ENCODE measurements at places on chromosomes 1 and 21. TPM values are rescaled to one million over a fixed set of nuclear protein-coding genes. Genes with fewer than 3 reads are reported as not detected.

The NES gene
- total RNA-seq = 168 TPM

The SERTAD4 gene
- total RNA-seq = 3.9 TPM

The SPATA17 gene
- total RNA-seq = 0.44 TPM

The MMP23B gene
- total RNA-seq = 13.7 TPM

The RHEX gene
- total RNA-seq = not detected

The S100A14 gene
- total RNA-seq = 0.63 TPM

DNA sequence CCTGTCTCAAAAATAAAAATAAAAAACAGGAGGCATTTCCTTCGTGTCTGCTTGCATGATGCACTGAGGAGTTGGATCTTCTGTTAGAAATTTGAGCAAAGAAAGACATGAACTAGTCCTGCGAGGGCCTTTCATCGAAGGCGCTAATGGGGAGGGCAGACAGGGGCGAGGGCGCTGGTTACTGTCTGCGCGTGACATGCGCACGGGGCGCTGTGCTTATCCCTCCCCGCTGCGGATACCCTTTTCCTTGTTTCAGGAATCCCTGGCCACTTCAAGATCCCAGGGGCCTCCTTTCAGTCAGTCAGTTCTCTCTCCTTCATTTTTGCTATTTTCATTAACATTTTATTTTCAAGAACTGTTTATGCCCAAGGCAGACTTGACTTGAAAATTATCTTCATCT is 545.8 kb downstream of the KIF26B start:
- no peak overlapping the region for H3K4me3 ChIP-seq
- DNase-seq = no peak
- no peak overlapping the region for H3K27ac ChIP-seq
- H3K4me1 ChIP-seq = no peaks in the 10 kb centered on the region
- no peaks in the 10 kb centered on the region for H3K36me3 ChIP-seq

GRCh38 chr1:117059334-117059677 is 820 bp upstream of the TTF2 start:
- H3K27me3 ChIP-seq = no peaks in the 10 kb centered on the region
- no peak for DNase-seq
- peaks cover 8% of the 10 kb centered on the region for H3K36me3 ChIP-seq
- H3K27ac ChIP-seq = peak overlapping the region; percentile 95
- no peak overlapping the region for H3K4me3 ChIP-seq

GRCh38 chr1:153155541-153155940 is 4.9 kb upstream of the SPRR2G start:
- peaks cover 13% of the 10 kb centered on the region for H3K36me3 ChIP-seq
- no peak overlapping the region for H3K27ac ChIP-seq
- H3K4me3 ChIP-seq = no peak overlapping the region
- no peak for DNase-seq
- H3K27me3 ChIP-seq = no peaks in the 10 kb centered on the region

GRCh38 chr1:63984257-63984929 is 210.6 kb downstream of the ROR1 start:
- no peaks in the 10 kb centered on the region for H3K27me3 ChIP-seq
- H3K4me1 ChIP-seq = peaks cover 3% of the 10 kb centered on the region
- H3K27ac ChIP-seq = no peak overlapping the region
- DNase-seq = no peak
- H3K36me3 ChIP-seq = peaks cover 3% of the 10 kb centered on the region

DNA sequence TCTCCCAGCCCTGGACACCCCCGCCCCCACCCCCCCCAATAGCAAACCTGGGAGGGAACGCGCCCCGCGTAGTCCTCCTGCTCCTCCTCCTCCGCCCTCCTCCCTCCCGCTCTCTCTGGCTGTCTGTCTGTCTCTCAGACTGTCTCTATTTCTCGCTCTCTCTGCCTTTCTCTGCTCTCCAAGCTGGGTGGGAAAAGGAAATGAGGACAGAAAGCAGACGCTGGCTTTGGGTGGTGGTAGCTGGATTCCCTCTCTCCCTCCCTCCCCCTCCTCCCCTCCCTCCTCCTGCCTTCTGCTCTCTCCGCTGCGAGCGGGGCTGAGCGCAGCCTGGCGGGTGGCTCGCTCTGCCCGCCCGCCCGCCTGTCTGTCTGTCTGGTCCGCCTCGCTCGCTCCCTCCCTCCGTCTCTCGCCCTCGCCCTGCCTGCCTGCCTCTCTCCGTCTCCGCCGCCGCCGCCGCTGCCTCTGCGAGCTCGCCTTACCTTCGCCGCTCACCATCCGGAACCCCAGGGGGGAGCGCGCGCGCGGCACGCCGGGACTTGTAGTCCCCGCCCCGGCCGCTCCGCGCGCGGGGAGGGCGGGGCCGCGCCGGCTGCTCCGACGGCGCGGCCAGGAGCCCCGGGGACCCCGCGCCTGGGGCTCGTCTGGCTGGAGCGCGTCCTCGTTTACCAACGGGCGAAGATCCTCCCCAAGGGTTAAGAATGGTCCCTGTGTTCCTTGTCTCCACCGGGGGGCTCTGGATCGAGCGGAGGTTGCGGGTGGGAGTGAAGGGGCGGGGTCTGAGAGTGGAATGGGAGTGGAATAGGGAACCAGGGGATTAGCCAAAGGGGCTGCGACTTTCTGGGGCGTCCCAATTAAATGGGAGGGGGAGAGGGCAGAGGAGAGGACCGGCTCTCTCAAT is at the start of gene AHDC1:
Gene AHDC1 (minus strand): TSS at position 464 of the 898 bp plus-strand sequence. CDS start 52,029 bp downstream, outside the sequence.
- no peak within 1 kb of the TSS for H3K27ac ChIP-seq
- H3K4me3 ChIP-seq = peak within 1 kb of the TSS; percentile 90
- no peaks in the 10 kb centered on the region for H3K36me3 ChIP-seq

GRCh38 chr1:59474496-59474895 is 177.6 kb downstream of the FGGY start:
- H3K27me3 ChIP-seq = no peaks in the 10 kb centered on the region
- no peak overlapping the region for H3K4me3 ChIP-seq
- DNase-seq = no peak

- H3K4me1 ChIP-seq = peaks cover 4% of the 10 kb centered on the region
- peaks cover 39% of the 10 kb centered on the region for H3K36me3 ChIP-seq
- no peak overlapping the region for H3K4me3 ChIP-seq
- no peak for DNase-seq
Observed at GRCh38 chr1:15764269-15764764, 5.7 kb downstream of the FBLIM1 start.

DNA sequence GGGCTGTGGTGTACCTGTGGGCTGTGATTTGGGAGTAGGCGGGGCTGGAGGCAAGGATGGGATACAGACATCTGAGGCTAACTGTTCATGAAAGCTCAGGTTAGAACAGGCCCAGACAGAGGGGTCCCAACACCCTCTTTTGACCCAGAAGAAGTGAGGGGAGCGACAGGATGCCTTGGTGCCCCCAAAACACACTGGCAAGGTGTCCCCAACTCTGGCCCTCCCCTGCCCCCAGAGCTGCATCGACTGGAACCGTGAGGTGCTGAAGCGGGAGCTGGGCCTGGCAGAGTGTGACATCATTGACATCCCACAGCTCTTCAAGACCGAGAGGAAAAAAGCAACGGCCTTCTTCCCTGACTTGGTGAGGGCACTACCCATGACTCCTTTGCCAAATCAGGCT is 27.6 kb upstream of the PADI4 start:
- H3K4me1 ChIP-seq = no peaks in the 10 kb centered on the region
- H3K36me3 ChIP-seq = no peaks in the 10 kb centered on the region
- DNase-seq = no peak
- no peak overlapping the region for H3K27ac ChIP-seq

GRCh38 chr1:184330875-184331274 is 56.0 kb upstream of the C1orf21 start:
- no peak overlapping the region for H3K4me3 ChIP-seq
- H3K36me3 ChIP-seq = no peaks in the 10 kb centered on the region
- DNase-seq = no peak
- H3K27me3 ChIP-seq = no peaks in the 10 kb centered on the region
- H3K4me1 ChIP-seq = no peaks in the 10 kb centered on the region

GRCh38 chr1:75587692-75588091 is 23.2 kb downstream of the SLC44A5 start:
- H3K27ac ChIP-seq = no peak overlapping the region
- H3K4me3 ChIP-seq = no peak overlapping the region
- H3K36me3 ChIP-seq = no peaks in the 10 kb centered on the region

- DNase-seq = no peak
- H3K4me3 ChIP-seq = no peak overlapping the region
- H3K27ac ChIP-seq = no peak overlapping the region
- peaks cover 1% of the 10 kb centered on the region for H3K36me3 ChIP-seq
- no peaks in the 10 kb centered on the region for H3K27me3 ChIP-seq
- H3K4me1 ChIP-seq = no peaks in the 10 kb centered on the region
Observed at GRCh38 chr1:52343979-52344378, 22.0 kb downstream of the CC2D1B start.

DNA sequence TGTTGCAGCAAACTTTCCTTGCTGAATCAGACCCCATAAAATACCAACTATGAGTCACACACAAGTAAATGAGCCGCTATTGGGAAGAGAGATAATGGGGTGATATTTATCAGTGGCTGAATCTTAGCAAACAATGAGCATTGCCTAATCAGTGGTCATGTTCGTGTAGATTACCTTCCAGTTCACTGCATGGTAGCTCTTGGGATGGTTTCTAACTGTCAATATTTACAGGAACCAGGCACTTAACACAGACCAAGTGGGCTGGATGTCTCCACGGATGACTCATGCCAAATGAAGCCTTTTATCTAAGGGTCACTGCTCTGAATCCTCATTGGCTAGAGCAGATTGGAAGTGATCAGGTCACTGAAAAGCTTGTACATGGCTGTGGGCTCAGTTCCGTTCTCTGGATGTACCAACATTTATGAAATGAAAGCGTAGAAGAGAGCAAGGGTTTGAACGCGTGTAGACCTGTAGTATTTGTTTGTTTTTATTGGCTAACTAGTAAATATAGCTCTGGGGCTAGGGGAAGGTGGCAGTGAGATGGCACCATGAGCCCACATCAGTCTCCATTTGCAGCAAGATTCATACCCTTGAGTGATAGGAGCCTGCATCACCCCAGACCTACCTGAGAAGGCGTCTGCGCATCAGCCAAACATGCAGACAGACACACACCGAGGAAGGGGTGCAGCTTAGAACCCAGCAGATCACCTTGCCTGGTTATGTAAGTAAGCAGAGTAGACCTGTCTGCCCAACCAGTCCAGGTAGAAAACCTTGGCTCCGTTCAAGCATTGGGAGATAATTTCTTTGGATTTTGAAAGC is 153.3 kb downstream of the TOMM20 start:
- DNase-seq = no peak
- H3K4me3 ChIP-seq = no peak overlapping the region
- no peaks in the 10 kb centered on the region for H3K27me3 ChIP-seq
- no peaks in the 10 kb centered on the region for H3K36me3 ChIP-seq
- no peak overlapping the region for H3K27ac ChIP-seq

GRCh38 chr1:206501881-206502280 is 5.5 kb upstream of the RASSF5 start:
- H3K4me3 ChIP-seq = no peak overlapping the region
- no peak for DNase-seq
- no peak overlapping the region for H3K27ac ChIP-seq
- H3K36me3 ChIP-seq = no peaks in the 10 kb centered on the region

GRCh38 chr1:26961826-26962225 is 1.6 kb upstream of the KDF1 start:
- H3K27ac ChIP-seq = no peak overlapping the region
- DNase-seq = no peak
- H3K36me3 ChIP-seq = peaks cover 4% of the 10 kb centered on the region
- H3K4me1 ChIP-seq = peaks cover 5% of the 10 kb centered on the region
- no peaks in the 10 kb centered on the region for H3K27me3 ChIP-seq

DNA sequence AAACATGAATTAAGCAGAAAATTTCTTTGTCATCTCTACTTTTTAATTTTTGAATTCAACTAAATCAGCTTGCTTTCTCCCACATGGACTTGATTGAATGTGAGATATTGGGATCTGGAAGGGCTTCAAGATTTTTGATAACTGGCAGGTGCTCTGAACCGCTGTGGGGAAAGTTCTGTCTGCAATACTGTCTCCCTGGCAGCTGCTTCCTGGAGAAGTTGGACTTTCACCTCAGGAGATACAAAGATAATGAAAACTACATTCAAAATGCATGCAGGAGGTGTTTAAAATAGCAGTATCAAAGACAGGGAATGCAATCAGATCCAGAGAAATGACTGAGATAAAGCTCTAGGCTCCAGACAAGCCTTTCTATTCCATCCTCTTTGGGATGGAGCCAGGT is 338.3 kb downstream of the NEGR1 start:
- no peak for DNase-seq
- no peak overlapping the region for H3K4me3 ChIP-seq
- no peaks in the 10 kb centered on the region for H3K4me1 ChIP-seq
- H3K27ac ChIP-seq = no peak overlapping the region
- H3K27me3 ChIP-seq = no peaks in the 10 kb centered on the region
- H3K36me3 ChIP-seq = no peaks in the 10 kb centered on the region

DNA sequence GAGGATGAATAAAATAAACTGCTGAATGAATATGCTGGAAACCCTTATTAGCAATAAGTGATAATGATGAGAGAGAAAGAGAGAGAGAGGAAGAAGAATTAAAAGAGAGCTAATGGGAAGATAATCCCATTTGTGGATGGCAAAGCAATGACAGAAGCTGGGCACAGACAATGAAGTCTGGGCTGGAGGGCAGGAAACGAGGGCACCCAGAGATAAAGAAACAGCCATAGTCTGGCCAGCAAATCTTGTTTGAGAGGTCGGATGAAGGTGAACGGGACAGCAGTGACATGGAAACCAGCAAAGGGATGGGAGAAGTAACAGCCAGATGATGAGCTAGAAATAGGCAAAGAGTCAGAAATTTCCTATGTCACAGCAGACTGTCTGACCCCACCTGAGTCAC is 155.9 kb downstream of the ASTN1 start:
- H3K4me1 ChIP-seq = no peaks in the 10 kb centered on the region
- H3K36me3 ChIP-seq = peaks cover 2% of the 10 kb centered on the region
- H3K4me3 ChIP-seq = no peak overlapping the region
- DNase-seq = no peak

DNA sequence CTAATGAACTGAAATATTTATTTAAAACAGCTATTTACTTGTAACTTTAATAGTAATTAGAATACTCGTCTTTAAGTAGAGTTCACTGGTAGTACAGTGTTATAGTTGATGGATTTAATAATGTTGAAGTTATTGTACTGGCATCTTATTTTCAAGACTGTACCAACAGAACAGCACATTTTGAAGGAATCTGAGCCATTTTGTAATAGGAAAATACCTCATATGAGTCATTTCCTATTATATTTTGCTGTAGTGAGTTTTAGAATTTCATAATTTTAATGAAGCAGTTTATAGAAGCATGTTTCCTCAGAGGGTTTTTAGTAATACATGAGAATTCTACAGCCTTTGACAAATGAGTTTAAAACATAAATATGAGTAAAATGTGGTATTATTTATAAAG is 258.3 kb downstream of the OLFM3 start:
- no peak for DNase-seq
- H3K27me3 ChIP-seq = no peaks in the 10 kb centered on the region
- peaks cover 5% of the 10 kb centered on the region for H3K4me1 ChIP-seq
- H3K27ac ChIP-seq = no peak overlapping the region
- H3K4me3 ChIP-seq = no peak overlapping the region

GRCh38 chr1:209012443-209013196 is 570.9 kb upstream of the CAMK1G start:
- DNase-seq = no peak
- no peaks in the 10 kb centered on the region for H3K27me3 ChIP-seq
- no peak overlapping the region for H3K4me3 ChIP-seq
- no peaks in the 10 kb centered on the region for H3K4me1 ChIP-seq
- H3K36me3 ChIP-seq = peaks cover 7% of the 10 kb centered on the region

- H3K4me3 ChIP-seq = no peak overlapping the region
- H3K27me3 ChIP-seq = no peaks in the 10 kb centered on the region
- no peak overlapping the region for H3K27ac ChIP-seq
- H3K36me3 ChIP-seq = peaks cover 6% of the 10 kb centered on the region
Observed at GRCh38 chr1:192535916-192536664, 39.5 kb upstream of the RGS1 start.

- H3K4me3 ChIP-seq = no peak overlapping the region
- no peak overlapping the region for H3K27ac ChIP-seq
- no peaks in the 10 kb centered on the region for H3K36me3 ChIP-seq
- H3K27me3 ChIP-seq = no peaks in the 10 kb centered on the region
- no peak for DNase-seq
- H3K4me1 ChIP-seq = no peaks in the 10 kb centered on the region
Observed at GRCh38 chr1:19424651-19425570, 60.4 kb downstream of the CAPZB start.
